ENCODE measurements at places on chromosomes 11 and 22.

DNA sequence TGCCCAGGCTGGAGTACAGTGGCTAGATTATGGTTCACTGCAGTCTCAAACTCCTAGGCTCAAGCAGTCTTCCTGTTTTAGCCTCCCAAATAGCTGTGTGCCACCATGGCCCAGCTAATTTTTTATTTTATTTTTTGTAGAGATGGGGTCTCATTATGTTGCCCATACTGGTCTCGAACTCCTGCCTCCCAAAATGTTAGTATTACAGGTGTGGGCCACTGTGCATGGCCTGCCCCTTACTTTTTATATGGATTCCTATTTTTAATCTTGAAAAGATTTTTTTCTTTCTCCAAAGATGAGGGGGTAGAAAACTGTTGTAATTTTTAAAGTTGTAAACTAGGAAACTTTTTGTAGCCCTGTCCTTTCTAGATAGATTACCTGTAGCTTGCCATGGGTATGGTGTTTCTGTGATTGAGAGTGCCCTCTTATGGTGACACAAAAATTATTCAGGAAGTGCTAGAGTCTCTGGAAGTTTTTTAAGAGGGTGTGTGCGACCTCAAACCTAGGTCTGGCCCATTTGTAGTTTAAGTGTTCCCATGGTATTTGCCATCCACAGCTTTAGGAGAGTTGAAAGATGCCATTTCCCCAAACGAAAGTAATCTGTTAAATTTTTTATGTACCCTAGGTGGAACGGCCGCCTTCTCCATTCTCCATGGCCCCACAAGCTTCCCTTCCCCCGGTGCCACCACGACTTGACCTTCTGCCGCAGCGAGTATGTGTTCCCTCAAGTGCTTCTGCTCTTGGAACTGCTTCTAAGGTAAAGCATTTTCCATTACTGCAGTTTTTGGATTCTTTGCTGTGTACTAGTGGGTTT lies 32.4 kb downstream of the MCAM start:
- DNase-seq = no peak

GRCh38 chr11:117717485-117718314 lies 79.3 kb downstream of the DSCAML1 start:
- DNase-seq = no peak

- DNase-seq = no peak
Measured at GRCh38 chr11:134756811-134757540, 344.9 kb upstream of the B3GAT1 start.

GRCh38 chr11:115910379-115910778 lies 406.2 kb upstream of the CADM1 start:
- DNase-seq = no peak

- no peak for DNase-seq
Measured at GRCh38 chr11:89125298-89125697, 52.4 kb upstream of the TYR start.

DNA sequence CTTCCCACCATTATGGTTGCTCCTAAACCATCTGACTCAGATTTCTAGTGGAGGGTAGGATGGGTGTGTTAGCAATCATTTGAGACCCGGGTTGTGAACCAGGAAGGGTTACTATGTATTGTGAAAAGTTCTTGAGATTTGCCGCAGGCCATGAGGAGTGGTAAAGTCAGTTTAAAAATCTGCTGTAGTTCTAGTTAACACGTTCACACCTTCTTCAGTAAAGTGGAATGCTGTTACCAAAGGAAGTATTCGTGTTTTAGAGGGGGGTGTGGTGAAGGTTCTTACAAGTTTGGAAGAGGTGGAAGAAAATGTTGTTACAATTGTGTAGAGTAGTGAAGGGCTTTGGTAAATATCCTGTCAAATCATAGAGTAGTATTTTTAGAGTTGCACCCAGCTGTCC lies 2.6 kb downstream of the MTMR3 start:
- DNase-seq = no peak

DNA sequence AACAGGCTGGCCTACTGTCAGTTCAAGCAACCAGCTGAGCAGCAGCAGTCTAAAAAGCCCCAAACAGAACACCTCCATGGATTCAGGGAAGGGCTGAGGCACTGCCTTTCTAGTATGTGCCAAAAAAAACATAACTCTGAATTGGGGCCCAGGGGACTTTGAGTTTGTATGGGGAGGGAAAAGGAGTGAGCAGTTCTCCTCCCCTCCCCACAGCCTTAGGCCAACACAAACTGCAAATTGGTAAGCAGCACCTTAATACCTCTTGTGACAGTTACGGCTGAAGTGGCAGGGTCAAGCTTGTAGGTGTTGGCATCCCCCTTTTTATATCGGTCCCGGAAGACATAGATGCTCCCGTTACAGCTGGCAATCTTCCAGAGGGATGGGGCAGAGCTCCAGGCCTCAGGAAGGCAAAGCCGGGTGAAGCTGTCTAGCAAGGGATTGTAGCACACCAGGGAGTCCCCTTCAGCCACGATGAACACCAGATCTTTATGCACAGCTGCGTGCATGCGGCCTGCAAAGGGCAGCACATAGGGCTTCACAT lies 6.0 kb downstream of the KBTBD4 start:
- DNase-seq = no peak
